ENCODE measurements at places on chromosomes 2 and 18.
A peak's percentile ranks its signal among the peaks of the same experiment; 100 is the strongest.

DNA sequence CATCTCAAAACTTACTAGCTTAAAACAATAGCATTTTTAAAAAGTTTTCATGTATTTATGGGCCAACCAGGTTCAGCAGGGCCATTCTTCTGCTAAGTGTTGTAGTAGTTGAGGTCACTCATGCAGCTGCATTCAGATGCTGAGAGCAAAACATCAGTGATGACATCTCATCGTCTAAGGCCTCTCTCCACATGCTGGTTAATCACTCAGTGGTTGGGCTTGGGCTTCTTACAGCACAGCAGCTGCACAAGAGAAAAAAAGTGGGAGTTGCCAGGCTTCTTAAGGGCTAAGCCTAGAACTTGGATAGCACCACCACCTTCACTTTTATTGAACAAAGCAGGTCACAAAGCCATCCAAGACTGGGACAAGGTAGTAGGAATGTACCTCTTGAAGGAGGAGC, 190.3 kb downstream of the IRS1 start:
- no peak for DNase-seq

DNA sequence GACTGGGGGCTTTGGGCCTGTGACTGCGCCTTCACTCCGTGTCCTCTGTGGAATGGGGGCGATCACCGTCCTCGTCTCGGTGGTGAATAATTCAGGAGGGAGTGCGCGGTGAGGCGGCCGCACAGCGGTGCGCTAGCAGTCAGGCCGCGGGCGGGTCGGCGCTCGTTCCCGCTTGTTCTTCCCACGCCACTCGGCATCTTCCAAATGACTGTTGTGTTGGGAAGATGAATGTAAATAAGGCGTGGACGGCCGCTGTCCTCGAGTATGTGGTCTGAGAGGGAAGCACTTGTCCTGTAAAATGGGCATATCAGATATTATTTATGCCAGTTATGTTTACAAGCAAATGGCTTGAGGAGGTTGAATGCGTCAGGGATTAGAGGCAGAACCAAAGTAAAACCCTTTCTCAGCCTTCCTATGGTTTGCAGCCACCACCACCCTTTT, 608 bp upstream of the VPS4B start:
- DNase-seq = peak; percentile 21

DNA sequence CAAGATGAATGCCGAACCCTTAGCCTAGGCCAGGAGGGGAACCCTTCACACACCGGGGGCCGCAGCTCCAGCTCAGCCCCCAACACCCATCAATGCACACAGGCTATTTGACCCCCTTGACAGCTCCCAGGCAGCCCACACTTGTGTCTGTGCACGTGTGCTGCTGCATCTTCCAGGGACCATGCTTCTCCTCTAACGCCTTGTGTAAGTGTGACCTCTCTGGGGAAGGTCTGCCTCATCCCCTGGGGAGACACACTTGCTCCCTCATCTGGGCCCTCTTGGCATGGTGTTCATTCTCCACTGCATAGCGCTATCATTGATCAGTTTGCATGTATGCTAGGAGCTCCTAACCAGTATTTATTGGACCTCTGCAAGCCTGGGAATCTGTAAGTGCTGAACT, 120.0 kb upstream of the FHL2 start:
- no peak for DNase-seq

DNA sequence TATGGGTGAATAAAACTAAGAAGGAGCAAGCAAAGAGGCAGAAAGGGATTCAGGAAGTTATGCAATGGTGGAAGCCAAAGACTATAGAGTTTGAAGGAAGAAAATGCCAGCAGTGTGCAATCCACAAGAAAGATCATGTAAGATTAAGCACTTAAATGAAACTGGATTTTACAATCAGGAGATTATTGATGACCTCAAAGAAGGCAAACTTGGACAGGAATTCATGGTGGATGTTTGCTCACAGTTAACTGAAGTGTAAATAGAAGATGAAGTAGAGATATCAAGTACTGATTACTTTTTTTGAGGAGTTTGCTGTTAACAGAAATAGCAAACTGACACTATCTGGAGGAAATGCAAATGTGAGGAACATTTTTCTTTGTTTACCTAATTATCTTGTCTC, 308.9 kb downstream of the RND3 start:
- DNase-seq = no peak

GRCh38 chr18:65221736-65222135, 529.1 kb upstream of the CDH7 start:
- no peak for DNase-seq

DNA sequence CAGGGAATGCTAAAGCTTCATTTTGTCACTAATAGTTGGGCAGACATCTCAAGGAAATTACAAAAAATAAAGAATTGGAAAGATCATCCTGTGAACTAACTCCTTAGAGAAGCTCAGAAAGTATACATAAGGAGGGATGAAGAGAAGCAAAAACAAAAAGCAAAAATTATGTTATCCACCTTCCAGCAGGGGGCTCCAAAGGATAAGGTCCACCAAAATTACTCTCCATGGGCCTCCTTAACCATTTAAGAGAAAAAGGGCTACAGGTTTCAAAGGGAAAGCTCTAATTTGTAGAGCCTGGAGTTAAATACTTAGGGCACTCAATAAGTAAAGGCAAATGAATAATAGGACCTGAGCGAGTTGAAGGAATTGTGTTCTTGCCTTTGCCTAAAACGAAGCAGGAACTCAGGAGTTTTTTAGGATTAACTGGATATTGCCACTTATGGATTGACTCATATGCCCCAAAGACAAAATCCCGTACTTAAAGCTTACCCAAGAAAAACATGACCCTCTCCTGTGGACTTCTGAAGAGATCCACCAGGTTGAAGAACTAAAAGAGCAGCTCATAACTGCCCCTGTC, 1167.9 kb downstream of the DSC3 start:
- no peak for DNase-seq

DNA sequence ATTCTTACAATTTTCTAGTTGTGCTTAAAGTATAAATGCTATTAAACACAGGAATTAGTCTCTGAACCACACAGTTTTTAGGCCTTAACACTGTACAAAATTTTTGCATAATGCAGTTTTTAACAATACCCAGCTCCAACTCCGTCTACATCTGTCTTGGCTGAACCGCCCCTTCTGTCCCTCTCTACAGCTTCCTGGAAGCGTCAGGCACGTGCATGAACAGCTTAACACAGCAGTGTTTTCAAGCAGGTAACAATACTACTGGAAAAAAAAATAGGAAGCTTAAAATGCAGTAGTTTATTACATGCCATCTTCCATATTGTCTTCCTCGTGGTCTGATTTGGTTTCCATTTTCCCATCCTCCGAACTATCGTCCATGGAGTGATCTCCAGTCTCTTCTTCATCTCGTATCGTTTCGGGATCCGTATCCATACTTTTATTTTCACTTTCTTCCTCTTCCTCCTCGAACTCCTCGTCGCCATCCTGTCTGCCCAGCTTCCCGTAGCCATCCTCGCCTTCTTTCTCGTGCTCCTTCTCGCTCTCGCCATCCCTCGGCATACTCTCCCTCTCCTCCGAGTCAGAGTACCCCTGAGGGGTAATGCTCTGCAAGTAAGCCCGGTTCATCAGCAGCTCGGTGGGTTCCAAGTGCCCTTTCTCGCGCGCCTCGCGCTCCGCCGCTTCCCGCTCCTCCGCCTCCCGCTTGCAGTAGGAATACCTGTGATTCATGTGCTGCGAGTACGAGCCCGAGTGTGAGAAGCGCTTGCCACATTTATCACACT, 130.6 kb downstream of the ZEB2 start:
- no peak for DNase-seq

DNA sequence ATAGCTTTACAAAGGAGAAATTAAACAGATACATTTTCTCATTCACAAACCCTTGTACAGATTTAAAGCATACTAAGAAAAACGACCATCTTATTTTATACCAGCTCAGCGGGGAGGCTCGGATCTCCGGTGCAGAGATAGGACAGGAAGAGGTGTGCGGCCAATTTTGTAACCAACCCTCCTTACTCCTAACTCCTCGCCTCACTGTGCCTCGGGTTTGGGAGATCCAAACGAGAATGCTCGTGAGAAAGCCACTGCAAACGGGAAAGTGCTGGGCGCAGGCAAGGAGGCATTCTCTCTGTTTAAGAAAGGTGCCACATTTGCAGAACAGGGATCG, 1.2 kb downstream of the KDSR start:
- no peak for DNase-seq

DNA sequence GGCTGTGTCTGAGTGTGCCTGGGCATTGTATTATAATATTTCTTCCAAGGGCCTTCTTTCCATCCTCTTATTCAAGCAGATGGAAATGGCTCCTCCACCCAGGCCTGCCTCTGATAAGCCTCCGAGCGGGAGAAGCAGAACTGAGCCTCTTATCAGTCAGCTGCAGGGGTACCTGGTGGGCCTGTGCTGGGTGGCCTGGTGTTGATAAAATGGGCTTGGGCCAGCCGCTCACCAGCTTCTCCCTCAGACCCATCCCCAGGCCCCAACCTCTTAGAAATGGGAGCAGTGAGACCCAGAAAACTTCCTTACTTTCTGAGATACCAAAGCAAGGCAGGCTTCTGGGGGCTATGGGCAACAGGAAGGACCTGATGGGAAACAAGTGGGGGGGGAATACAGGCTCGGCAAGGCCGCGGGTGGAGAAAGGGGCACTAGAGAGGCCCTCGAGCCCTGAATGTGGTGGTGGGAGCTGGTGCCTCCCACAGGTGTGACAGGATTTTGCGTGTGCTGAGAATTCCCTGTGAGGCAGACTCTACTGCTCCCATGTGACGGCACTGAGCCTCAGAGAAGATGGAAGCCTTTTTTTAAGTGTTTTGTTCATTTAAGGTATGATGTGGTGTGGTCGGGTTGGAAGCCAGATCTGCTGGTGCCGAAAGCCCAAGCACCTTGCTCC, 18.3 kb downstream of the GYPC start:
- DNase-seq = no peak

DNA sequence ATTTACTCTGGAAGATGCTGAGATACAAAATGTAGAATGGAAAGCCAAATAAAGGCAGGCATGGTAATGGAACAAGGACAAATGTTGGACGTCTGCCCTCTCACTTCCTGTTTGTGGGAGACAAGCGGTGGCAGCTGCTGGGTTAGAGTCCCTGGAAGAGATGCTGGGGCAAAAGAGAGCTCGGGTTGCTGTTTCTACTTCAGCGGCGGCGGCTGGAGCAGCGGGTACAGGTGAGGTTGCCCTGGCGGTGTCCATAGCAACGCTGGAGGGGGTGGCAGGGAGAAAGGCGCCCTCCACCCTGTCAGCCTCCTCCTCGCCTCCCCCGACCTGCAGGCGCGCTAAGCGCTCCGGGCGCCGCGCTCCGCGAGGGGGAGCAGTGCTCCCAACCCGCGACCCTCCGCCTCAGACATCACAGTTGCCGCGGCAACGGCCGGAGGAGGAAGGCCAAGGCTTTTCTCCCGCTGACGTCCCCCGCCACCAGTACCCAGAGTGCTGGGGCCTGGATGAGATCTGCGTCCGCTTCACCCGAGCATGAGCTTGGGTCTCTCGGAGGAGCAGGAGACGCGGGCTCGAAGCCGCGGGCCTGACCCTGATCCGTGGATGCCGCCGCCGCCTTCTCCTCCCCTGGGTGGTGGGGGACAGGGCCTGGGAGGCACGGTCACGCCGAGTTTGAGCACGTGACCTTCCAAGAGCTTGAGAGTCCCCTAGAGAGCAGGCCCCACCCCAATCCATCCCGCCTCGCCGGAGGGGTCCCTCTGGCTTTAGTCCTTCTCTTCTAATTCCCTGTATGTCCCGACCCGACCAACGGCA, 65.6 kb downstream of the NOL4 start:
- DNase-seq = no peak

DNA sequence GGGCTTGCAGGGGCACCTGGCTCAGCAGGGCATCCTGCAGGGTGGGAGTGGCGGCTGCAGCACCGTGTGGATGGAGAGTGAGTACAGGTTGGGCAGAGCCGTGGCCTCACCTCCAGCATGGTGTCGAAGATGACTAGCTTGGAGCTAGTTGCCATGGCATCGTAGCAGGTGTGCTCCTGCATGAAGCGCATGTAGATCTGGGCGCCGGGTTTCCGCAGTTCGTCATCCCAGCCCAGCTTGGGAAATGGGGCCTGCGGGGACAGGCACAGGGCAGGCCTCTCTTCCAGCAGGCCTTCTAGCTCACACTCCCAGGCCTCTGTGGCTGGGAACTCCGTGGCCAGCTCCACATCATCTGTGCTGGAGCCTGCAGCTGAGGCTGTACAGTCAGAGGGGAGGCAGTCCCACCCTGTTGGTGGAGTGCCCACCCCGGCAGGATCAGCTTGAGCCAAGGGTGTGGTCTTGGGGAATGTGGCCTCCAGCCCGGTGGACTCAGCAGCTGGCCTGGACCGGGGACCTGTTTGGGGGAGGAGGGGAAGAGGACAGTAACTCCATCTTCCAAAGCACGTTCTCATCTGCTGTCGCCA, 1.6 kb downstream of the PRKAG3 start:
- no peak for DNase-seq

- no peak for DNase-seq
Measured at GRCh38 chr18:59885579-59886163, 14.1 kb upstream of the PMAIP1 start.

GRCh38 chr18:470661-471501, 29.6 kb downstream of the COLEC12 start:
- DNase-seq = no peak

DNA sequence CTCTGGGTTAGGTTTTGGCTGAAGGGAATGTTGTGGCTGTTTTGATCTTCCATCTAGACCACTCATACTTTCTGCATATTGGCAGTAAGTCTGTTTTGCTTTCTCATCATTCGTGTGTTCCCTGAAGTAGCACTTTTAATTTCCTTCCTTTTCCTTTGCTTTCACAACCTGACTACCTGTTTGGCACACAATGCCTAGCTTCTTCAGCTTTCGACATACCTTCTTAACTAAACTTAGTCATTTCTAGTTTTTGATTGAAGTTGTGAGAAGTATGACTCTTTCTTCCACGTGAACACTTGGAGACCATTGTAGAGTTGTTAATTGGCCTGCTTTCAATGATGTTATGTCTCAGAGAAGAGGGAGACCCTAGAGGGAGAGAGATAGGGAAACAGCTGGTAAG, 123.6 kb upstream of the EPB41L3 start:
- DNase-seq = no peak

GRCh38 chr2:65227020-65227455, 593 bp upstream of the ACTR2 start:
- no peak for DNase-seq

DNA sequence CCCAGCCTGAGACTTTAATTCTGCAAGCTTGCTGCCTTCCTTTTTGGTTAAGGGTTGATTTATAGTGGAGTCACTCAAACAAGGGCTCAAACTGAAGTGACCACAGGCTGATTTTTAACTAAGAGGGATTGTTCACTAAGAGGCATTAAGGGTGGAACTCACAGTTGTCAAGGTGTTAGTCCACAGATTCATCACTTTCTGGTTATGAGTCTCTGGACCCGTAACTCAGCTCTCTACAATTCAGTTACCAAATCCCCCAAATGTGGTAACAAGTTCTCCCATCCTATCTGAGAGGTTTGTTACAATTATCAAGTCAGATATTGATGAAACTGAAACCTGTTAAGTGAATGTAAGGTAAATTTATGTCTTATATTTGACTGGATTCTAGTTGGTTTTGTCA, 185.9 kb upstream of the KLHL14 start:
- no peak for DNase-seq

DNA sequence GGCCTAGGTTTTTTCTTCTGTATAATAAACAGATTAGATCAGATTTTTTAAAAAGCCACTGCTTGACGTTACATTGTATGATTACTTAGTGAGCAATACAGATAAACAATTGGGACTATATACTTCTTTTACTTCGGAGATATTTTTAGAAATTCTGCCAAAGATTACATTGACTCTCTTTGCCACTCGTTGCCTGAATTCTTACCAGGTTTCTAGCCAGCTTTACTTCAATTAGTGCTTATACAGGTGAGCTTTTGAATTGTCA, 156.6 kb downstream of the HAUS1 start:
- DNase-seq = no peak

Measured in stimulated activated CD8-positive, alpha-beta memory T cell treated with anti-CD3 and anti-CD28 coated beads, Interleukin-15, amount 100 ng/mL, for 24 hours (primary cell).